ENCODE measurements at places on chromosomes 11 and 22.

- DNase-seq, result peak; percentile 66
Measured at GRCh38 chr11:62444236-62444833, 25.5 kb downstream of the SCGB1A1 start.

DNA sequence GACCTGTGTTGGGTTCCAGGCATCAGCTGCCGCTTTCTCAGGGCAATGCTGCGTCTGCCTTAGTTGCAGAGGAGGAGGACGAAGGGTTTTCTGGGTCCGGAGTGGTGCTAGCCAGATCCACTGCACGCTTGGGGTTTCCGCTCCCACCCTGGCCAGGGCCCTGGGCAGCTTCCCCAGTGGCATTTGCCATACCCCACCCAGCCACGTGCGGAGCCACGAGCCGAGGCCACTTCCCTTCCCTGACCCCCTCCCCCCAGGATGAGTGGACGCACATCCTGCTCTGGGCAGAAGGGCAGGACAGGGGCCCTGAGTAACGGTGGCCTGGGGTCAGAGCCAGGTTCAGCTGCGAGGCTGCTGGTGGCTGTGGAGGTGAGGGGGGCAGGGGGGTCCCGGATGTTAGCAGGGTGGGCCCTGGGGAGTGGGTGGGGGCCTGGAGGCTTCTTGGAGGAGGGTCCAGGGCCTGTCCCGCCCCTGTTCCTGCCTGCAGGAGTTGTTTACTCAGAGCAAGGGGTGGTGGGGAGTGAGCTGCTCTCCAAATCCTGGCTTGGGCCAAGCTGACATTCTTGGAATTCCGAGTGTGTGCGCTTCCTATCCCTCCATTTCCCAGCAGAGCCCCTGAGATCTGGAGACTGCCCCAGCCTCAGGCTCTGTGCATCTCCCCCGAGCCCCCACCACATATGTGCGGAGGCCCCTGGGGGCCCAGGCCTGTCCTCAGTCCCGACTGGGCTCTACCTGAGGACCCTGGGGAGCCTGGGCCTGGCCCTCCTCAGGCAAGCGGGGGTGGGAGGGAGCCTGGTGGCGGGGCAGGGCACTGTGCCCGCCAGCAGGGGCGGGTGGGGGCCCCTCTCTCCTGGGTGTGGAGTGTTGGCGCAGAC lies 1.4 kb downstream of the TSPAN4 start:
- peak; percentile 96 for DNase-seq

DNA sequence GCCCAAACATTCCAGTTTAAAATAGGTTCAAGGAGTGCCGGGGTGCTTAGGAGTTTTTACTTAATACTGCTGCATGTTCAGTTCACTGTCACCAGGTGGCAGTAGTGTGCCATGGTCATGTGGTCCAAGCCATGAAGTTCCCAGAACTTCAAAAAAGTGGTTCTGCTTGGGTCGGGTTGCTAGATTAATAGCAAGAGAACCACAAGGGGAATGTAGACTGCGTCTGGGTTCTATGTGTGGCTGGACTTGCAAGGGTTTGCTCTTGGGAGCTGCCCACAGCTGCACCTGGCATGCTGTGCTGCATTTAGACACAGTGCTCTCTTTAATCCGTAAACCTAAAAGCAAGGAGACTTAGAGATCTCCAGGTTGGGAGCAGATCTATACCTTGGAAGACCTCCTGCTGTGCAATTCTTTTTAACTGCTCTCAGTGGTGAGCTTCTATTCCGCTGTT lies 6.5 kb upstream of the SPON1 start:
- DNase-seq, result peak; percentile 83

- peak; percentile 89 for DNase-seq
Measured at GRCh38 chr11:8839957-8840945, 70.7 kb upstream of the AKIP1 start.

DNA sequence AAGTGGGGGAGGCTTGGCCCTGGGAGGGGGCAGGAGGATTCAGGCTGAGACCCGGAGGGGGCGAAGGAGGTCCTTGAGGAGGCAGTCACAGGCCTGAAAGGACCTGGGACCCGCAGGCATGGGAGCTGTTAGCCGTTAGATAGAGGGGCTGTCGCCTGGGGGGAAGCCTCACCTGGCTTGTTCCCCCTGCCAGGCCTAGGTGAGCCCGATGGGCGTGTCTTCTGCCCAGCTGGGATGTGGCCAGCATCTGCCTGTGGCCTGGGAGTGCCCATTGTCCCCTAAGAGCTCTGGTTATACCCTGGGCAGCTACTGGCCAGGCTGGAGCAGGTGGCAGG lies 1.8 kb upstream of the DUSP8 start:
- DNase-seq, result no peak

DNA sequence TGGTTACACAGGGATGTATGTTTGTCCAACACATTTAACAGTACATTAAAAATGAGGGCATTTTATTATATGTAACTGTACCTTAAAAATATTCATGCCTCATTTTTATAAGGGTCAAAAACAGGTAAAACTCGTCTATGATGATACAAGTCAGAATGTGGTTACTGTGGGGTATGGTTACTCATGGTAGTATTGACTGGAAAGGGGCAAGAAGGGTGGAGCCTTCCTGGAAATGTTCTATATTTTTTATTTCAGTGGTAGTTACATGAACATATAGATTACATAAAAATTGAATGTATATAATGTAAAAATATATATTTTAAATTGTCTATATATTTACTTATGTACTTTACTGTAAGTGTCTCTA lies 99.8 kb downstream of the STIM1 start:
- no peak for DNase-seq

GRCh38 chr11:105790840-105791239 lies 181.0 kb downstream of the GRIA4 start:
- DNase-seq, result no peak

- DNase-seq, result no peak
Measured at GRCh38 chr11:8040921-8041285, 40.1 kb upstream of the TUB start.

- DNase-seq, result no peak
Measured at GRCh38 chr11:4008116-4008515, 86.5 kb upstream of the RRM1 start.

GRCh38 chr11:61488651-61489291 lies 19.8 kb upstream of the LRRC10B start:
- peak; percentile 10 for DNase-seq

GRCh38 chr11:96055706-96056387 lies 131.9 kb upstream of the MTMR2 start:
- no peak for DNase-seq

DNA sequence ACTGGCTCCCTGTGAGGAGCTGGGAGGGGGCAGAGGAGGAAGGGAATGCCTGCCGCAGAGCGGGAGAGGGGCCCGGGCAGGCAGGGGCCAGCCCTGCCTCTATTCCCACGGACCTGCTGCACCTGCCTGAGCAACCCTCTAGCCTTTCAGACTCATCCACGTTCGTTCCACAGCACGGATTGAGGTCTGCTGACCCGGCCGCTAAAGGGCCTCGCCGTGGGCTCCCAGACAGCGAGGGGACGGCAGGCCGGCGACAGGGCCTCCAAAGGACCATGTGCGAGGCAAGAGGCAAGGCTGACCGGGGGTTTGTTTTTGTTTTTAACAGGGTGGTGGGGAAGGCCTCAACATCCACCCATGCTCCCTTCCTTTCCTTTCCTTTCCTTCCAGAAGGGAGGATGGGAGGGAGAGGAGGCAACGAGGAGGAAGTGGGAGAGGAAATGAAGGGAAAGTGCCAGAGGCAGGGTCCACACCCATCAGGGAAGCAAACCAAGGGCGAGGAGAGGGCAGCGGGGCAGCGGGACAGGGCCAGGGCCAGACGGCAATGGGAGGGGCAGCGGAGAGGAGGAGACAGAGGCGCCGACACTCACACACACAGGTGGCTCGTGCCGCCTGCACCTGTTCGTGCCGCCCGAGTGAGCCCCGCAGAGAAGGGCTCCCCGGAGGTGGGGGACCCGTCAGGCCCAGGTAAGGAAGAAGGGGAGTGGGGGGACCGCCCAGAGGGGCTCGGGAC lies 7.5 kb downstream of the LRFN4 start:
- DNase-seq, result no peak

DNA sequence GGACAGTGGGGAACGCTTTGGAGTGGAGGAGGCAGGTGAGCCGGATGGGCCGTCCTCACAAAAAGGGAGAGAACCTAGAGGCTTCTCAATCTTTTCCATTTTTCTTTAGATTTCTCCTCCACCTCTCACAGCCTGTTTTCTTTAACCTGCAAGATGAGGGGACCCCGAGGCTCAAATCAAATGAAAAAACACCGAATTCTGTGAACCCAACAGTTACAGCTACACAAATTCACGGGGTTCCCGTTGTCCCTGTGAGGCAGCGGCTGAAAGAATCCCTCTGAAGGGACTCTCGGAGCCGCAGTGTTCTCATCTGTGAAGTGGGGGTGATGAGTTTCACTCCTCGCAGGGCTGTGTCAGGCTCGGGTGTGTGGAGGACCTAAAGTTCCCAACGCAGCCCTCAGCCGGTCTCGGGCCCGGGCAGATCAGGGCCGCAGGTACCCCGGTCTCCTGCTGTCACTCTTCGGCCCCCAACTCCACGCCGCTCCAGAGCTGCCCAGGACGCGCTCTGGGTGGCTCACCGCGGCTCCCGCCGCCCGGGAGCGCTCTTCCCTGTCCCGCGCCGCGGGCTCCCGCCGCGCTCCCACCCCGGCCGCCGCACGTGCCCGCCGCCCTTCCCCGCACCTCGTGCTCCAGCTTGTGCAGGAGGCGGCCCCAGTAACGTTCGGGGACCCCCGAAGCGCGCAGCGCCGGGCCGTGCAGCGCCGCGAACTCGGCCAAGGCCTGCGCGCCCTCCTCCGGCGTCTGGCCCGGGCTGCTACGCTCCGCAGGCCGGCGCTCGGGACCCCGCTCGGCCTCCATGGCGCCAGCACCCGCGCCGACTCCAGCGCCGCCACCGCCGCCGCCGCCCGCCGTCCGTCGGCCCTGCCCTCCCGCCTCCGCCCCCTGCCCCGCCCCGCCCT lies at the start of gene TTLL12:
Gene TTLL12, minus strand, starts transcription at position 863 of the 899 bp plus-strand sequence. Its CDS starts 65 bp downstream, at position 798.
- DNase-seq, result peak; percentile 67

DNA sequence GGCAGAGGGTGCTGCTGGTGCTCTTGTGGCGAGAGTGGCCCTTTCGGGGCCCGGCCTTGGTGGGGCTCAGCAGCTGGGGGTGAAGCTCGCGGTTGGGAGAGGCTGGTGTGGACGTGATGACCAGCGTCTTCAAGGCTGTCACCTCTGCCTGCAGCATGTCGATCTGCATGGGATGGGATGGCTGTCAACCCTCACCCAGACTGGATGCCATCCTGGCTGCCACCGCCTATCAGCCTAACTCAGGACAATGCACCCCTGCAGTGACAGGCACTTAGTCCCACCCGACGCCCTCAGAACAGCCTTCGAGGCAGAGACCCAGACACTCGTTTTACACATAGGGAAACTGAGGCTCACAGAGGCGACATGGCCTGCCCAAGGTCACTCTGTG lies 10.8 kb downstream of the RAB3IL1 start:
- DNase-seq, result no peak

GRCh38 chr22:33429281-33429680 lies 371.1 kb upstream of the SYN3 start:
- DNase-seq, result no peak

DNA sequence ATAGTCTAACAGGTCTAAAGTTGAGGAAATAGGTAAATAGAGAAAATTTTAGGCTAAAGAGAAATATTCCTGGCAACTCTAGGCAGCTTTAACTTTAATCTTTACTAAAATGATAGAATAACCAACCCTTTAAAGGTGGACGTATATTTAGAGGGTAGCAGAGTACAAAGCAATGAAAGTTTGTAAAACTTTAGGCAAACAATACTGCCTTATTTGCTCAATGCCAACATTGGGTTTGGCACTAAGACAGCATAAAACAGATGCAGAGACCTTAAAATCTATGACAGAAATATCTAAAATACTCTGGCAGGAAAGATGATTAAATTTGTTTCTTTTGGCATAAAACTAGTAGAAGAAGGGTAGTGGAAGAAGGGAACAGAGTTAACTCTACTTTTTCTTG lies 70.7 kb downstream of the EMSY start:
- no peak for DNase-seq

GRCh38 chr11:36333468-36333867 lies 37.4 kb downstream of the PRR5L start:
- DNase-seq, result no peak

DNA sequence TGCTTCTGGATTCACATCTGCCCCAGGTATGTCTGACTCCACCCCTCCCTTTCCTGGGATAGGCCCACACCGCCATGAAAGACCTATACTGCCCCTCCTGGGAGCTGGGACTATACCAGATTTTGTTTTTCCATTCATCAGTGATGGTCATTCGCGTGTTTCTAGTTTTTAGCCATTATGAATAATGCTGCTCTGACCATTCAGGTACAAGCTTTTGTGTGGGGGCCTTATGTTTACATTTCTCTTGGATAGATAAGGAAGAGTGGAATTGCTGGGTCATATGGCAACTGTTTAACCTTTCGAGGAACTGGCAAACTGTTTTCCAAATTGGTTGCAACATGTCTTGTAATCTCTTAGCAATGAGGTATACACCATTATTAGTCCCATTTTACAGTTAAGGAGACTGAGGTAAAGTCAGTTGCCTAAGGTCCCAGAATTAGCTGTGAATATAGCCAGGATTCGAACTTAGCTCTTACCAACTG lies 1.2 kb upstream of the TBC1D10A start:
- DNase-seq, result no peak

- DNase-seq, result peak; percentile 77
Measured at GRCh38 chr11:67265633-67266448, 432 bp upstream of the GRK2 start.

DNA sequence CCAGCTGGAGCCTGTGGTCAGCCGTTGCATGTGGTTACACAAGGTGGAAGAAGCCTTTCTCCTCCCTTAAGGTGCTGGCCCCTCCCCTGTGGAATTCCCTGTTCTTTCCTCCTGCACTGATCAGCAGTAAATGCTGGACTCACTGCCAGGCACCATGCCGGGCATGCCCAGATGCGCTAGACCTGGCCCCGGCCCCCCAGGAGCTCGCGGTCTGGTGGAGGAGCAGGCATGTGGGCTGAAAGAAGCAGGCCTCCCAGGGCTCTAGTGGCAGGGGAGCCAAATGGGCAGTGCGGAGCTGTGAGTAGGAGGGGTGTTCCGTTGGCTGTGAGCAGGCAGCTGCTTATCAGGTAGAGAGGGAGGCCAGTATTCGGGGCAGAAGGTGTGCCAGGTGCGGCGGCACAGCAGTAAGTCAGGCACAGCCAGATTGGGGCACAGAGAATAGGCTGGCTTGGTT lies 10.2 kb downstream of the DGKZ start:
- no peak for DNase-seq

- no peak for DNase-seq
Measured at GRCh38 chr11:116888884-116889549, 51.6 kb upstream of the APOA1 start.

GRCh38 chr11:29306527-29306926 lies 710.3 kb downstream of the KCNA4 start:
- DNase-seq, result peak; percentile 91

GRCh38 chr11:67732045-67732787 lies 57.8 kb upstream of the ALDH3B2 start:
- DNase-seq, result peak; percentile 5

- DNase-seq, result no peak
Measured at GRCh38 chr11:33643167-33643824, 57.3 kb downstream of the C11orf91 start.

DNA sequence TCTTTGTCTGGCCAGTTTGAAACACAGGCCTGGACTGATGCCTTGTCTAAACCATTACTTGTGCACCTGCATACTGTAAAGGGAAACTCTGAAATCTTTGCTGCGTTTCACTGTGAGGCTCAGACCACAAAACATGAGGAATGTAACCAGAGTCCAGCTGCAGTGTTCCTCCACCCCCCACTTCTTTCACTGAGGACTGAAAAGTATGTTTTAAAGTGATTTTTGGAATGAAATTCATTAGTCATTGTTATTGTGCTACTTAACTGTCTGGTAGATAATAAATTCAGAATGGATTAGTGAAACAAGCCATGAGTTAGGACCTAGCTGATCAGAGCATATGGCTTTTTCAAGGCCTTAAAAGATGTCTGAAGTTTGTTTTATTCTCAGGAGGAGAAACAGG lies 181.2 kb downstream of the WNT11 start:
- DNase-seq, result no peak
